ENCODE measurements at places on chromosomes 2 and 18.

- no peak for DNase-seq
Observed at GRCh38 chr2:215498431-215498830, 62.6 kb upstream of the FN1 start.

GRCh38 chr2:120465701-120465988 lies 119.7 kb downstream of the INHBB start:
- no peak for DNase-seq

- DNase-seq, result no peak
Observed at GRCh38 chr2:121519732-121520640, 10.7 kb upstream of the RNU4ATAC start.

DNA sequence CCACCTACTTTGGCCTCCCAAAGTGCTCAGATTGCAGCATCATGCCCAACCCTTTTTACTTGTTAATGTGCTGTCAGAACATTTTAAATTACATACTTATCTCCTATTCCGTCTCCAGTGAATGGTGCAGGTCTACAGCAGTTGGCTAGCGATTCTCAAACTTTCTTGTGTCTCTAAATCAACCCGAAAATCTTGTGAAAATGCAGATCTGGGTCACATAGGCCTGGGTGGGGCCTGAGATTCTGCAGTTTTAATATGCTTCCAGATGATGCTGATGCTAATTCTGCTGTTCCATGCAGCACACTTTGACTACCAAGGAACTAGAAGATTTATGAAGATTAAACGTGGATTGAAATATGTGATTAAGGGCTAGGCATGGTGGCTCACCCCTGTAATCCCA lies 14.8 kb upstream of the ACSL3 start:
- no peak for DNase-seq

DNA sequence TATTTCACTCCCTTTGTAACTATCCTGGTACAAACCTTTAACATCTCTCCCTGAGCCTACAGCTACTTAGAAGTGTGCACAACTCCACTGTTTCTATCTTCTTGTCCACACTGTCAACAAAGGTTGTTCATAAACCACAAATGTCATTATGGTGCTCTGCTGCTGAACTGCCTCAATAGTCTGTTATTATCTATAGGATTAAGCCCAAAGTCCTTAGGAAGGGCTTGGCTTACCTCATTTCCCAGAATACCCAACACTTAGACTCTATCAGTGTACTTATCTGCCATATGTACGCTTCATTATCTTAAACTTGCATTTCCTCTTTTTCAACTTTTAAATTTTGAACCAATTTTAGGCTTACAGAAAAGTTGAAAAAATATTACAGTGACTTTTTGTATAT lies 94.2 kb downstream of the HNMT start:
- no peak for DNase-seq

GRCh38 chr18:74524097-74524496 lies 10.2 kb upstream of the CNDP1 start:
- DNase-seq, result no peak

Measured in foreskin keratinocyte (primary cell).